GM13976 (cell line): ENCODE measurements at places on chromosomes 6 and 20.

DNA sequence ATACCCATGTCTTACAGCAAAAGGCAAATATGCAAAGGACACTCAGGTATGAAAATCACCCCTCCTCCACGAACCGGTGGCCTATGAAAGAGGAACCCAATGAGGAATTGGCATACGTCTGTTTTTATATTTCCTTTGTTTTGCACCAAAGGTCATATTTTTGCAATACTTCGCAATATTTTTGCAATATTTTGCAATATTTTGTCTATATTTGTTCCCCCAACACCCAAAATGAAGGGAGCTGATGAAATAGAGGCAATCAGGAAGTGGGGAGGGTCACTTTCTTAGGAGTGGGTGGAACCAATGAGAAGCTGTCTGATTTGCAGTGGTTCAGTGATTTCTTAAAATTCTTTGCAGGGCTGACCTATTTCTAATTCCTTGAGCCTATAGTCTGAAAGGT is 296.8 kb upstream of the TSHZ2 start:
- no peak for DNase-seq

- no peak for DNase-seq
Observed at GRCh38 chr20:61875221-61875885, 190.3 kb downstream of the TAF4 start.

GRCh38 chr6:44480097-44480541 is 92.6 kb downstream of the CDC5L start:
- no peak for DNase-seq

- no peak for DNase-seq
Observed at GRCh38 chr20:3935295-3935955, 46.2 kb downstream of the PANK2 start.

GRCh38 chr6:168132531-168133167 is 53.6 kb upstream of the FRMD1 start:
- no peak for DNase-seq

DNA sequence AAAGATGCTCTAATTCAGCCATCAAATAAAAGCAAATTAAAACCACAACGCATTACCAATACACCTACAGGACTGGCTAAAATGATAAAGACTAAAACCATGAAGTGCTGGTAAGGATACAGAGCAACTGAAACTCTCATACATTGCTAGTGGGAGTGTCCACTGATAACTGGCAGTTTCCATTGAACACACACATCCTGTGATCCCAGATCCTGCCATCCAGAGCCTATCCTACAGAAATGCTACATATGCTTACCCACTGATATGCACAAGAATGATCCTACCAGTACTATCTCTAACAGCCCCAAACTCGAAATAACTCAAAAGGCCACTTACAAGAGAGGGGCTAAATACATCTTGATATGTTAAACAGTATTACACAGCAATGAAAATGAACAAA is 81.0 kb downstream of the FYN start:
- no peak for DNase-seq

GRCh38 chr20:59165396-59165795 is 1.8 kb downstream of the ZNF831 start:
- no peak for DNase-seq

DNA sequence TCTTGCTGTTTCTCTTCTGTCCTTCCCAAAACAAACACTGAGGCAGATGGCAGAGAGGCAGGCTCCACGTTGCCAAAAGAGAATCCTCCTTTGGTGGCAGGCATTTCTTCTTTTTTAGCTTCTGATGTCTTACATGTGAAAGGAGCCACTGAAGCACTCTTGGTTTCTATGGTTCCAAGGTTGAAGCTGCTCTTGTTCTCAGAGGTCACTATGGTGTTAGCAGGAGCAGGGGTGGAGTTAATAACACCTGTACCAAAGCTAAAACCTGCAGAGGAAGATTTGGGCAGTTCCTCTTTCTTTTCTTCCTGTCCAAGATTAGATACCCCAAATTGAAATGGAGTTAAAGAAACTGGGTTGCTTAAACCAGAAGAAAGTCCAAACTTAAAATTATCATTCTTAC is 28.8 kb downstream of the FAM8A1 start:
- no peak for DNase-seq

DNA sequence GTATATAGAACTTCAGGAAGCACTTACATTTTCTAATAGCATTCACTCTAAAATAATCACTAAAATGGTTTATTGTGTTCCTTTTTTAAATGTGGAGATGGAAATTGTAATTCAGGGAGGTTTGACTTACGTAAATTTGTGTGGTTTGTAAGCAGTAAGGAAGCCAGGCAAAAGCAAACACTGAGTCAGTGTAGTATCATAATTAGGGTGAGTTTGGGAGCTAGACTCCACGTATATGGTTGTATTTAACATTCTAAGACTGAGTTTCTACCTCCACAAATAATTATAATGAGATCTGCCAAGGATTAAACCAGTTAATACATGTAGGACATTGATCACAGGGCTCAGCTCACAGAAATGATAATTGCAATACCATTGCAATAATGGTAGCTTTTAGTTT is 425.5 kb downstream of the CBLN4 start:
- no peak for DNase-seq

DNA sequence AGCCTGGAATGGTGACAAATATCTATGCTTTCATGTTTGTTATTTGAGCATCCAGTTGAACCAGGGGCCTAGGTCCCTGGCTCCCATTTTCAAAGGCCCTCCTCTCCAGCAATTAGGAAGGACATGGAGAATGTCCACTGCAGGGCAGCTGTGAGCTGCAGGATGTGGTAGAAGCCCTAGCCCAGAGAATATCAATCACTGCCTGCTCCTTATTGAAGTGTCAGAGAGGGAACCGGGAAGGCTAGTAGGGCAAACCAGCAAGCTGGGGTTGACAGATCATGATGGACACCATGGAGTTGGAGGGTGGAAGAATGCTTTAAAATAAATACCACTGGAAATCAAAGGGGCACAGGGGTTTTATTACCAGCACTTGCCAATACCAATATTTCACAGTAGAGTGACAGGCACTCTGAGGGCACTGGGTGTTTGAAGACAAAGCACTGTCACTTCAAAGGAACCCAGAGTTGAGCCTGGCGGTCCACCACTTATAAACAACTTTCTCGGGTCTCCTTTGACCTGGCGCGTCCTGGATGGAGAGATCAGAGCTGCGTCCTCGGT is 47.7 kb downstream of the ZNF831 start:
- no peak for DNase-seq

- DNase-seq: peak; percentile 87
Observed at GRCh38 chr20:63626424-63627128, at the start of gene GMEB2. Gene GMEB2, minus strand, starts transcription at chr20:63627101. Its CDS starts 7,704 bp downstream, at chr20:63619397.

GRCh38 chr6:88856566-88856965 is 106.9 kb downstream of the RNGTT start:
- DNase-seq: no peak

DNA sequence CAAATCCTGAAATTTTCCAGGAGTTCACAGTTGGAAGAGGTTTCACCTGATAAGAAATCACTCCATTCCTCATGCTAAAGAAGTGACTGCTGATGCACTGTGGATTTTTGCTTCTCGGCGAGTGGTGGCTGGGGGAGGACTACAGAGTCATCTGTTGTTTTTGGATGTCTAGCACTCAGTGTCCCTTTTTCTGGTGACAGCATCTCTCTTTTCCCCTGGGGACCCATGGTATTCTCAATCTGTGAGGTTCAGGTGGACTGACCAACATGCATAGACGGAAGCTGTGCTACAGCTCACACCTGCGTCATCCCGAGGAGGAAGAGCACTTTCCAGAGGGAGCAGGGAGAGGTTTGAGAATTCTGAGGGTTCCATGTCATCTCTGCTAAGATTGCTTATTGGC is 42.7 kb upstream of the ZNF831 start:
- no peak for DNase-seq

DNA sequence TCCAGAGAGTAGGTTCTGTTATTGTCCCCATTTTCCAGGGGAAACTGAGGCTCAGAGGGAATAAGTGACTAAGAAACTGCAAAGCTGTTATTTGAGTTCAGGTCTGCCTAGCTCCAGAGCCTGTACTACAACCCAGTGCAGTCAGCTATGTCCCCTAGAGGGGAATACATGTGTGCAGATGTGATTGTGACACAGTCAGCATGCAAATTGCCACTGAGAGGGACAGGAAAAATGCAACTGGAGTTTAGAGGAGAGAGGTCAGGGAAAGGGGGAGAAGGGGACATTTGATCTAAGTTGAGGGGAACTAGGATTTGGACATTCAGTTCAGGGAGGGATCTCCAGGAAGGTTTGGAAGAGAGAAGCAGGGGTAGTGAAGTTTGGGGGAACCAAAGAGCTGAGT is 38.6 kb upstream of the EPB41L1 start:
- no peak for DNase-seq

GRCh38 chr6:21045135-21045700 is 511.0 kb downstream of the CDKAL1 start:
- no peak for DNase-seq

DNA sequence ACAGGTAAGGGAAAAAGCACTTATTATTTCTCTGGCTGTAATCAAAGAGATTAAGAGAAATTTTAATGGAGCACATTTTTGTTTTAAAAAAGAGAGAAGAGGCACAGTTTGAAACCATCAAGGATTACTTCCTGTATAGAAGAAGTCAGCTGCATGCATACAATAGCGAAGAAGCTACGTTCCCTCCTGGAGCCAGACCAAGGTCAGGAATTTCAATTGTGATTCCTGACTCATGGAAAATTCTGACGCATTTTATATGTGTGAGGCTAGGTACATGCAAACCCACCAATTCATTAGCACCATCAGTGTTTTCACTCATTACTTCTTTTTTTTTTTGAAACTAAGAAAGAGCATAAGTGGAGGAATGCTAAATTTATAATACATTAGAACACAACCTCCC is 232.7 kb upstream of the SGK1 start:
- no peak for DNase-seq

DNA sequence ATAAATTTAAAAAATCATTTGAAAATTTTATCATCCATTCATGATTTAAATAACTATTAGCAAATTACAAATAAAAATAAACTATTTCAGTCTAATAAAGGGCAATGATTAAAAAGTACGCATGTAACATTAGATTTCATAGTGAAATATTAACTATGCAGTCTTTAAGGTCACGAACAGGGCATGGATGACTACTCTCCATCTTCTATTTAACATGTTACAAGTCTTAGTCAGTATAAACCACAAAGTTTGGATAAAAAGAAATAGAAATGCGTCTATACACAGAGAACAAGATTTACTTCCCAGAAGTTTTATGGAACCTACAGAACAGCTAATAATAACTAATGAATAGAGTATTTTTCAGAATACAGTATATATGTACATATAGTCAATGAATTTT is 1016.0 kb downstream of the EYS start:
- DNase-seq: no peak

DNA sequence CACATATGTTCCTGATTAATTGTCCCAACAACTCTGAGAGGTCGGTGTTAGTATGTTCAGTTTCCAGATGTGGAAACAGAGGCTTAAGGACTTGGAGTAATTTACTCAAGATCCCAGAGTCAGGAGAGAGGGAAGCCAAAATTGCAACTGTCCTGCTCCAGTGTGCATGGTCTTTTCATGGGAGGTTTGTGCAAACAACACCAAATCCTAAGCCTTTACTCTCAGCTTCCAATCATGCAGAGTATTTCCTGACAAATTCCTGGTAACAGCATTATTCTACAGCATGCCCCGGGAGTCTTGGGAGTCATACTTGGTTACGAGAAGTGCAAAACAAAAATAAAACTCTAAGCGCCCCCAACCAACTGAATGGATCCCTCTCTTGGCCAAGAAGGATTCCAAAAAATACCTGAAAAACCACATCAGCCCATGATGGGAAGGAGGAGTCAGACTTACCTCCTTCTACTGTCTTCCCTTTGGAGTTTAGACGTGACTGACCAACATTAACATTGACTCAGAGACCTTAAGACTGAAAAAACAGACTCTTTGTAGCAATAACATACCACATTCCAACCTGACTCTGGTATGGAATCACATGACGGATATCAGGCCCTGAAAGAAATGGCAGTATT is 30.8 kb upstream of the PPP1R3G start:
- no peak for DNase-seq

GRCh38 chr6:32439602-32440214 is at the start of gene HLA-DRA:
Gene HLA-DRA, plus strand, starts transcription at chr6:32439887. Its CDS starts 64 bp downstream, at chr6:32439951.
- DNase-seq: peak; percentile 81

GRCh38 chr6:156910011-156910334 is 132.8 kb downstream of the ARID1B start:
- DNase-seq: no peak

GRCh38 chr20:44422083-44422482 is 53.6 kb upstream of the TTPAL start:
- DNase-seq: no peak

DNA sequence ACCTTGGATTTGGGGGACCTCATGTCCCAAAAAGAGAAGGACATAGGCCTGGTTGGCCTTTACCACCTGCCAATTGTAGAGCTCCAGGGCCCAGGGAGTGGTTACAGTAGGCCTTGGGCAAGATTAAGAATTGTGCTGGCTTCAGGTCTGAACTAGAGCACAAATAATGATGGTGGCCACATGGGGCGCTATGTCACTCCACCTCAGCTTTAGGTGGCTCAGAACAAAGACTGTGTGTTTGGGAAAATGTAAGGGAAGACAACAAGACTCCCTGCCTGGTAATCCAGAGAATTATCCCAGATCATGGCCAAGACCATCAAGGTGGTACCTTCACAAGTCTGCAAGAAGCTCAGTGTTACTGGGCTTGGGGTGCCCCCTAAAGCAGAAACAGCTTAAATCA is 224.9 kb upstream of the OPRM1 start:
- no peak for DNase-seq

- no peak for DNase-seq
Observed at GRCh38 chr6:117338567-117338966, 73.2 kb downstream of the VGLL2 start.

DNA sequence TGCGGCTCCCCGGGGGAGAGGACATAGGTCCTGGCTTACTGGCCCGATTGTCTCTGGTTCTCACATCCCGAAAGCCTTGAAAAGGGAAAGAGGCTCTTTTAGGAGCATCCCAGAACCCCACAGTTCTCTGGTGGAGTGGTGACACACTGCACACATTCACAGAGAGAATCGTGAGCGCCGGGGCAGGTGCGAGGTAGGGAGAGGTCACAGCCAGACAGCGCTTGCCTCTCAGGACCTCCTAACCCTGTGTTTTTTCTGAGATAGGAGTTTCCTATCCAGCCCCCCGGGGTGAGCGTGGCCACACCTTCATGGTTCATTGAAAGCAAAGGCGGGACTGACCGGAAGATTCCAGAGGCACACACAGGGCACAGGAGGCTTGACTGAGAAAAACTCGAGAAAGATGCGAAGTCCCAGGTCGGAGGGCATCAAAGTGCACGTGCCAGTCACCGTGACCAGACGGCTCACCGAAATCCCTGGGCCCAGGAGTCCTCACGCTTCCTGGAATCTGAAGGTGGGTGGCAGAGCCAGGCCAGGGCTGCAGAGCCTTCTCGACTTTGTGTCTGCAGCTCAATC is 46.5 kb upstream of the FRMD1 start:
- DNase-seq: no peak

DNA sequence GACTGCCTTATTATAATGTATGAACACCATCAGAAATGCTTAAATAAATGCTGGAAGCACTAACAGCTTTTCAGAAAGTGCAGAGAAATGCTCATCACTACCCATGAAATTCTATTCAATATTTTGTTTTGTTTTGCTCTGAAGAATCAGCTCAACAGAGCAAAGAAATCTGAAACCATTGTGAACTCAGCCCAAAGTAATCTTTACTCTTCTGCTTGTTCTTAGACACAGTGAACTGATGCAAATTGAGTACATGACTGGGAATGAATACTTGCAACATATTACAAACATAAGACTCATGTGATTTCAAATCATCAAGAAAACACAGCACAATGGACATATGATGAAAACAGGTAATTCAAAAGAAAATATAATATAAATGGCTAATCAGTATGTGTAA is 404.6 kb upstream of the OPRM1 start:
- no peak for DNase-seq
